Transverse colon (tissue), 4 donors: ENCODE measurements at places on chromosomes 13 and 19.

- DNase-seq: peak; percentile 21
These were observed 1466.1 kb downstream of the UQCRFS1 start for GRCh38 chr19:27746691-27747380.

DNA sequence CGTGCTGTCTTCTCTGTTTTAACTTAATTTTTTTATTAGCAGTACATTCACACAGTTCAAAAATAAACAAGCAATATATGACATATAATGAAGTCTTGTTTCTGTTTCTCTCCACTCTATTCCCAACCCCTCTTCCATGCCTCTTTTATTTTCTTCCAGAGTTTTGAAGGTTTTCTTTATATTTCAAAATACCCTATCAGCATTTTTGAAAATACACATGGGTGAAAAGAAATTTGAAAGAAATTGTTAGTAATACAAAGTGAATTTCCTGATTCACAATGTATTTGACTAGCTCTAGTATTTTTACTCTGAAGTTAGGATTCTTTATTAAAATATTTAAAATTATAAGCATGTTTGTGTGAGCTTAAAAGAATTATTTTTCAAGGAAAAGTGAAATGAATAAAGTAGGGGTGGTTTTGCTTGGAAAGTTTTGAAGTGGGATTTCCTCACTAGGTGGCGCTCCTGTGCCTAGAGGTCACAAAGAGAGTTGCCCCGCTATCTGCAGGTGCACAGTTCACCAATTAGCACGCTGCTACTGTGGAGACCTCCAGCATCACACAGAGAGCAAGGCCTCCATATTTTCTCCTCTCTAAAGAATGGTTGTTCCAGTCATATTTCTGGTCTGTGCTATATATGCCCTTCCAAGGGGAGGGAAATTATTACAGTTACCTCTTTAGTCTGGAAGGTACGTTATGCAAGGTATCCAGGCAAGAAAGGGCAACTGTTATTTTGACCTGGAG lies 37.6 kb downstream of the SOX21 start:
- DNase-seq: peak; percentile 46

- DNase-seq: no peak
These were observed 1.1 kb upstream of the TMTC4 start for GRCh38 chr13:100675661-100676129.

DNA sequence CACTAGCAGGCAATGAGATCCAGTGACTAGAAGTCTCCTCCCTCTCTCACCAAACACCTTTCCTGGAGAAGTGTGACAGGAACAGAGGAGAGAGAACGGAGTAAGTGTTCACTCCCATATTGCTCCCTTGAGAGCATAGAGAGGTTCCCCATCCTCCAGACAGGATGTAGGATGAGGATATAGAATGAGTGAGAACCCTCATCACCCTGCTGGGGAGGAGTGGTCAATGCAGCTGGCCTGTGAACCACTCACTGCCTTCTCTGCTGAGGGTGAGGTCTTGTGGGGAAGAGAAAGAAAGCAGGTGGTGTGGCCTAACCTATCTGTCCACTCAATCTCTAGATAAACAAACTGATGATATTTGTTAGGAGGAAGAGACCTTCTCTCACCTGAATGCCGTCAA lies 386.6 kb downstream of the PCDH20 start:
- no peak for DNase-seq
